DMS79 (cell line): ENCODE measurements at places on chromosomes 5 and 9.
A peak's percentile ranks its signal among the peaks of the same experiment; 100 is the strongest.

- no peak for DNase-seq
These were observed 31.2 kb downstream of the CDK7 start for GRCh38 chr5:69265931-69266330.

GRCh38 chr5:135480511-135480910 lies 28.4 kb upstream of the TIFAB start:
- no peak for DNase-seq

- DNase-seq = no peak
These were observed at the start of gene GOLM1 for GRCh38 chr9:86098824-86099700. GOLM1 (minus strand) TSS chr9:86099558; CDS start chr9:86079320, 20,238 bp downstream.

GRCh38 chr9:25003686-25004085 lies 458.0 kb upstream of the IZUMO3 start:
- DNase-seq = no peak

- DNase-seq = no peak
These were observed 61.0 kb downstream of the ST8SIA4 start for GRCh38 chr5:100842080-100842479.

GRCh38 chr9:23739753-23740152 lies 86.3 kb downstream of the ELAVL2 start:
- no peak for DNase-seq

DNA sequence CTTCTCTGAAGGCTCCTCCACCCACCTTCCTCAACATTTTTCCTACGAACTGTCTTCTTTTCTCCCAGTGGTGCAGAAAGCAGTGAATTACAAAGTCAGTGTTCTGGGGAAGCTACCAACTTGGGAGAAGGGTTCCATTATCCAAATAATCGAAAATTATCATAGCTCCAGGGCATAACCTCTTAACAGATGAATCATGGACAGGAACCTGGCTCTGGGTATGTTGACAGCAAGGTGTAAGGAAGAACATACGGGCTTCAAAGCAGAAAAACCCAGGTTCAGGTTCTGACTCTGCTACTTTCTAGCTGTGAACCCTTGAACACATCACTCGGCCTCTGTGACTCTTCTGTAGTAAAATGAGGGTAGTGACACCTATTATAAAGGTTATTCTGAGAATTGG lies 351.3 kb downstream of the ENC1 start:
- no peak for DNase-seq

DNA sequence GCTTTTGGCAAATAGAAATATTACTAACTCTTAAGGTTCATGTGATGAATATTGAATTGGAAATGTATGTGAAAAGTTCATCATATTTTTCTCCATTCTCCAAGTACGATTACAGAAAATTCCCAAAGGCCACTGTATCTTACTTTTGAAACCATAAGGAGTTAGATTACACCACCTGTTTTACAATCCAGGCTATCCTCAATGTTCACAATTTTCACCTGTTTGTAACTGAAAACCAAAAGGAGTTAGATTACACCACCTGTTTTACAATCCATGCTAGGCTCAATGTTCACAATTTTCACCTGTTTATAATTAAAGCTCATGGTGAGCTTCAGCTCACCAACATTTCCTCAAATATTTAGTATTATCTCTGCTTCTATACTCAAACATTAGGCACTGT lies 188.0 kb downstream of the HCN1 start:
- DNase-seq = no peak

GRCh38 chr9:95249986-95250385 lies 67.5 kb downstream of the FANCC start:
- peak; percentile 35 for DNase-seq

DNA sequence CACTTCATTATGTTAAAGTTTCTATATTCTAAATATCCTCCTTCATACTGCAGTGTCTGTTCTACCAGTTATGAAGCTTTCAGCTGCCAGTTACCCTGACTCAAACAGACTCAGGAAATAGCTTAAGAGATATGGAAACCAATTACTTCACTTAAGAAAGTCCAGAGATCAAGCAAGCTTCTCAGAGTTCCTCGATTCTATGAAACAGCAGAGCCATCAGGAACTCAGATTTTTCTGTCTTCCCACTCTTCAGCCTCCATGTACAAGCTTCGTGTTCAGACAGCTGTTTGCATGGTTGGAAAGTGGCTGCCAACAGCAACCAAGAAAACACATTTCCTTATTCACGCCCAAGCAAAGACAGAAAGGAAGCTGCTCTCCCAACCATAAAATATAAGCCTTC lies 216.1 kb downstream of the ACTL7B start:
- DNase-seq = no peak

DNA sequence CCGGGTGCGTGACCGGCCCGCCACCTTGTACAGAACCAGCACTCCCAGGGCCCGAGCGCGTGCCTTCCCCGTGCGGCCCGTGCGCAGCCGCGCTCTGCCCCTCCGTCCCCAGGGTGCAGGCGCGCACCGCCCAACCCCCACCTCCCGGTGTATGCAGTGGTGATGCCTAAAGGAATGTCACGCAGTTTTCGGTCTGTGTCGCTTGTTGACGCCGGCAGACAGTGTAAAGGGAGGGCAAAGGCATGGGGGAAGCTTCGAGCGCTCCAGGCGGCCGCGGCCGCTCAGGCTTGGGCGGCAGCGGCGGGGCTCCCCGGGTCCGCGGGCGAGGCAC lies 1.3 kb downstream of the LRRC26 start:
- DNase-seq = no peak

DNA sequence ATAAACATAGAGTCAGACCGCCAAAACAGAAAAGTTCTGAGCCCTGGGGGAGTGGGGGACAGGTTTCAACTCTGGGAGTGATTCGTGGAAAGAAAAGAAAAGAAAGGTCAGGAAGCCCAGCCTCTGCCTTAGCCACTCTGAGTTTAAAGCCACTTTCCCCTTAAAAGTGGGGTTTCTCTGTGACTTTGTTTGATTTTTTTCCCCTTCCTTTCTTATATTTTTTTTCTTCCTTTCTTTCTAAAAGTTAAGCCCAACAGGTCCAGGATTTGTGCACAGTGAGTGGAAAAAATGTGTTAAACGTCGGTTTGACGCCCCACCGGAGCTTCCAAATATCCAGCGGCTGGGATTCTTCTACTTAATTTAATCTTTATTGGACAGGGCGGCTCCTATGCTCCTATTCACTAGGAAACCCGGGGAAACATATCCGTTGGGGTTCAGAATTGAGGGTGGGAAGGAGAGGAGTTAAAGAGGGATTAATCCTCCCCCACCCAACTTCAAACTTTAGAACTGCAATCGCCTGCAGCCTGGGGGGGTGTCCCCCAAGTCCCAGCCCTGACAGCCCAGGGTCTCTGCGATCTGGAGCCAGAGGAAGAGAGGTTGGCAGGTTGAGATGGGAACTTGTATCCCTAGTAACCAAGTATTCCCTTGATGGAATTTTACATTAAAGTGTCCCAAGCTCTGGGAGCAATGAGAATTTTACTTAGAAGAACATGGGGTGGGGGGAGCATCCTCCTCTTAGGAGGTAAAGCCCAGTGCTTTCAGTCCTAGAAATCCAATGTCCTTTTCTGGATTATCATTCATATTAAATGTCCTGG lies 6.3 kb downstream of the NR2F1-AS1 start:
- no peak for DNase-seq

- DNase-seq = no peak
These were observed 10.0 kb upstream of the MYORG start for GRCh38 chr9:34386656-34387055.

DNA sequence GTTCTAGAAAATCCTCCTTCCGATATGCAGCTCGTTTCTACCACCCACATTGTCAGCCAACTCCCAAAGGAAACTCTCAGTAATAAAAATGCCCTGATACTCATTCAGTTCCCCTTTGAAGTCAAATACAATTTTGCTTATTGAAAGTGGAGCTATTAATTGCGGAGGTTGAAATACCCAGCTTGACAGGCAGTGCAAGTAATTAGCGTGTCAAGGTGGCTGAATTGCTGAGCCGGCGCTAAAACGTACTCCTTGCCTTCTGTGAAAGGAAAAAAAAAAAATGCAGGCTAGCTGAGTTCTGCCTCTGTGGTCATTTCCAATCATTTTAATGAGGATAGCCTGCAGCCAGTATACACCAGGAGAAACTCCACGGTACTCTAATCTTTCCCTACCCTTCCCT lies 165.5 kb downstream of the RORB start:
- no peak for DNase-seq

GRCh38 chr5:167819406-167819805 lies 472.0 kb upstream of the WWC1 start:
- no peak for DNase-seq

GRCh38 chr9:7153566-7153965 lies 395.8 kb downstream of the KDM4C start:
- no peak for DNase-seq

GRCh38 chr5:147636729-147636984 lies 126.8 kb upstream of the DPYSL3 start:
- DNase-seq = no peak

DNA sequence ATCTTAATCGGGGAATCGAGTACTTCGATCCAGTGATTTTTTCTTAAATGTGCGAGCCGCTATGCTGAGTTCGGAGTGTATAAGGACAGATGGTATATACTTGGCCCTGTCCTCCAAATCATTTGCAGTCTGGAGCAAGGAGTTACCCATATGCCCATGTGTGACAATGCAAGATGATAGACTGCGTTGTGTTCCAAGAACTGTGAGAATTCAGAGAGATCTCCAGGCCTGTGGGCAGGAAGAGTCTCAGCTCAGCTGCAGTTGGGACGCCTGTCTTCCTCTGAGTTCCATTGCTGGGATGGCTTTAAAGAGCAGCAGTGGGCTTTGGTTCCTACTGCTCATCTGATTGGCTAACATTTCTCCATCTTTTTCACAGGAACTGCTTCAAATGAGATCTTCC lies 106.6 kb downstream of the ADAMTS16 start:
- no peak for DNase-seq

DNA sequence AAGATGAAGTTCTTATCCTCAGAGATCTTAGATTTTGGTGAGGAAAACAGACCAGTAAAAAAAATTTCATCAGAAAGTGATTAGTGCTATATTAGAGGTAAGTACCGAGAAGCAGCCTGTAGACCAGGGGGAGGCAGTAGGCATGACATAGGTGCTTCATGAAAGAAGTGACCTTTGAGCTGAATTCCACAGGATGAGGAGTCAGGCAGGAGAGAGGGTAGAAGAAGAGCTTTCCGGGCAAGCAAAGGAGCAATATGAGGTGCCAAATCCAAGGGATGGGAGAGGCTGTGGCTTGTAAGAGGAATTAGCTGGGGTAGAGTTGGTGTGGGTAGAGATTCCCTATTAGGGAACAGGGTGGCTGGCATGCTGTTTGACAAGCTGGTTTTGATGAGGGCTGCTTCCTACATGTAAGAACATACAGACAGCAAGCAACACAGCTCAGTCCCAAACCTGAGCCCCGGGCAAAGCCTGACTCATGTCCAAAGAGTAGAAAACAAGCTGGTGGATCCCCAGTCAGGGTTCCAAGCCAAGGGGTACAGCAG lies 48.4 kb upstream of the PWWP2A start:
- DNase-seq = no peak

- DNase-seq = no peak
These were observed 46.3 kb downstream of the MAP1B start for GRCh38 chr5:72153551-72153950.

DNA sequence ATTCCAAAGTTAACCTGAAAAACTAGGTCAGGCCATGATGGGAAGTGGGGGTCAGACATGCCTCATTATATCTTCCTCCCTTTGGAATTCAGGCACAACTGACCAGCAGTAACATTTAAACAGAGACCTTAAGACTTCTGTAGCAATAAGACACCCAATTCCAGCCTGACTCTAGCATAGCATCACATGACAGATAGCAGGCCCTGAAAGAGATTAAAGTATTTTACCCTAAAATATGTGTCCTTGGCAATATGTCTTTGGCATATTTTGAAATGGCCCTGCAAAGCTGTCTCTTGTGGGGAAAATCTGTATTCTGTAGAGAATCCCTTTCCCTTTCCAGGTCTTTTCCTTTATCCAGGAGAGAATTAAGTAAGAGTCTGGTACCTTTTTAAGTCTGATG lies 34.3 kb downstream of the S1PR3 start:
- DNase-seq = no peak

DNA sequence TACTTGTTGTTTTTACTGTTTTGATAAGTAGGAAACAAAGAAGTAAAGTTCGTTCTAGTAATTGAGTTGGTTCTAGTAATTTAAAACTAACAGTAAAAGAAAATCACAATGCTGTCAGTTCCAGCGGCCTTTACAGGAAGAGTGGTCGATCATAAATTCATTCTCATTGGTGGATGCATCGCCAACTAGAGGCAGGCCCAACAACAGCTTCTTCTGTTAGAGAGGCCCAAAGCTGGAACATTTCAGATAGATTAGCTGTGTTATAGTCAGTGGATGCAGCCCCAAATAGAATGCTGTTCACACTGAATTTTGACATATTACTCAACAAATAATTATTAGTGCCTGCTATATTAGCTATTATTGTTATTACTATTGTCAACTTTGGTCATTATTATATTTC lies 80.8 kb downstream of the ARRDC3 start:
- no peak for DNase-seq

DNA sequence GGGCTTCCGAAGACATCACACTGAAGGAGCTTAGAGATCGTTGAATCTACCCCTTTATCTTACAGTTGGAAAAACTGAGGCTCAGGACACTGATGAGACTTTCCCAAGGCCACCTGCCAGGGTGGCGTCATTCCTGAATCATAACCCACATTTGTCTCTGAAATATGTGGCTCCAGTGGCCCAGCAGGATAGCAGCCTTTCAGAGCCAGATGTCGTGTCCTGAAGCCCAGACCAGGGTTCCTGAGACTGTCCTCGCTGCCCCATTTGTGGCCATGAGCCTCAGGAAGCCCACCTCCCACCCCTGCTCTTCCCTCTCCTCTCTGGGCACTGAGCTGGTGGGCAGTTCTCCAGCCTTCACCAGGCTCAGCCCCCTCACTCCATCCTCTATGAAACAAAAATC lies 2.4 kb downstream of the HMCN2 start:
- DNase-seq = no peak

GRCh38 chr9:100196215-100196614 lies 97.2 kb downstream of the INVS start:
- no peak for DNase-seq

DNA sequence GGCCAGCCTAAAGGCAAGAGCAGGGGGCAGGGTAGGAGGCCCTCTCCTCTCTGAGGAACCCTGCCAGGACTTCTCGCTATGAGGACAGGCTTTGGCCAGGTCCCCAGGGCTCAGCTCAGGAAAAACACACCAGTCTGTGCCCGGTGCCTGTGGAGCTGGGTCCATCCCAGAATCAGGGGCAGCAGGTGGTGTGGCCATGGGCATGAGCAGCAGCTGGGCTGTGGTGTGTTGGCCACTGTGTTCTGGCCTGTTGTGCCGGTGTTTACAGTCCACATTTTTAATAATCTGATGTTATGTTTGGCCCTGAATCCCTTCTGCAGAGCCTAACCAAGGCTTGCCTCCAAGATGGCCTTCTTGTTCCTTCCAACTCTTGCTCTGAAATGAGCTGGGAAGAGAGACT lies 77.0 kb downstream of the FGF18 start:
- no peak for DNase-seq
